RKO (cell line): ENCODE measurements at places on chromosomes 4 and X.

DNA sequence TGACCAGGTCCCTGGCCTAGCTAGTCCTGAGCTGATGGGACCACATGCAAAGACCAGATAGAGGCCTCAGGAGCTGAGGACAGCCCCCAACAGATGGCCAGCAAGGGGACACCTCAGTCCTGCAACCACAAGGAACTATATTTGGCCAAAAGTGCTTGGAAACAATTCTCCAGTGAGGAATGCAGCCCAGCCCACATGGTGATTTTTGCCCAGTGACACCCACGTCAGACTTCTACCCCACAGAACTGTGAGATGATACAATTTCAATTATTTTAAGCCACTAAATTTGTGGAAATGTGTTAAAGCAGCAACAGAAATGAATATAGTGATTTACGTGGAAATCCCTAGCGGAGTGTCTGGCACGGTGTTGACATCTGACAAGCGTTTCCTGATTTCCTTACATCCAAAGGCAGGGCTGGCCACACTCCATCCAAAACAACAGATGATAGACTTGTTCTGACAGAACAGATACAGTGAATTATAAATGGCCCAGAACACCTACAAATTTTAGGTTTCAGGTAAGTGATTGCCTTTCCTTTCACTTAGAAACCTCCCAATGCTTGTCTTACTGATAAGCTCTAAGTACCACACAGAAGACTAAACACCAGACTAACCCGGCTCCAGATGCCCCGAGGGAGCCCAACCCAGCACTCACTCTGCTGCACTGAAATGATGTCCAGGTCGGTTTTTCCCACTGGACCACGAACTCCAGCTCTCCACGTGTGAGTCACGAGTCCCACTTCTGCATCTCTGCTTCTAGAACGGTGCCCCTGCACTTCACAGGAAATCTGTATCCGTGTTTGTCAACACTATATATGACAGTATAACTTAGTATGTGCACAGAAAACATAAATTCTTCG is 5.8 kb downstream of the AFAP1 start:
- no peak for DNase-seq

DNA sequence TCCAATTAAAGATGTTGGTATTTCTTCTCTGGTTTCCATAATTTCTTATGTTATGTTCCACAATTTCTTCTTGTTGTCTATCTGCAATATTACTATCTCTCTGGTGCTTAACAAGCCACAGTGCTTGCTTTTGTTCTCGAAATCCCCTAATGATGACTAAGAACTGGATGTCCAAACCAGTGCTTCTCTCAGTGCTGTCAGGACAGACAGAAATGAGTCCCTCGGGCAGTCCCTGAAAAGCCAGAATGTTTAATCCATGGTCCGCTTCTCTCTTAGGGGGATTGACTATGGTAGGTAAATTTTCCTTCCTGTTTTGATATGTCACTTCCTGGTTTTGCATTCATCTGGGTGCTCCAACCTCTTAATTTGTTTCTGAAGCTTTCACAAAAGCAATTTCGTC is 321.6 kb upstream of the PCDH10 start:
- no peak for DNase-seq

DNA sequence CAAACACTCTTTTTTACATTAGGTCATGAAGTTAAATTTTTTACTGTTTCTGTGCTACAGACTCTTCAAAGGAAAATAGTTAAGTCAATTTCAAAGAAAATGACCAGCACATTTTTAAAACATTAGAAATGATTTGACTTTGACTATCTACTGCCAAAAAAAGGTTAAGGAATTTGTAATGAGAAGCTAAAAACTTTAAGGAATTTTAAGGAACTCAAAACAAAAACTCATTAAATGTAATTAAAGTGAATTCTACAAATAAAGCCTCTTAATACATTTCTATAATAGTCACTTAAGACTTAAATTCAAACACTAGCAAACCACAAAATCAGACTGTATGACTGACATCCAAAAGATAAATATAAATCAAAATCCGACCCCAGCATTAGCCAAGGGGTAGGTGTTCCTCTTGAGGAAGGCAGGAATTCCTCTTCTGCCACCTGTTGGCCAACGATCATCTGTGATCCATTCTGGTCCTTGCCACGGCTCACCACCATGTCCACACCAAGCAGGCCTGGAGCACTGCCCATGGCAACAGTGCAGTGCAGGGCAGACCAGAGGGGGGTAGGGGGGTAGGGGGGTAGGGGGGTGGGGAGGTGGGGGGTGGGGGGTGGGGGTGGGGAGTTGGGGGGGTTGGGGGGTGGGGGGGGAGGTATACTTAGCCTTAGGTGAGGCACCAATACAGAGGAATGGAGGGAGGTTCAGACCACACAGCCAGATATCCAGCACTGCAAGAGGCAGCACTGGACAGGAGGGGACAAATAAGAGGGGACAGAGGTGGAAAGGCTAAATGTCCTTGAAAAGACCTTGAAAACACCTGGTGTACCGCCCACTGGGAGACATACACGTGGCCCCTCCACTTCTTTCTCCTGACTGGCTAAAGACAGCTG is 287.4 kb downstream of the CHIC1 start:
- peak; percentile 72 for DNase-seq

- DNase-seq, result no peak
These were observed 34.3 kb downstream of the ATP10D start for GRCh38 chr4:47519239-47519883.

- peak; percentile 77 for DNase-seq
These were observed 145.5 kb downstream of the NWD2 start for GRCh38 chr4:37389967-37390580.

GRCh38 chr4:138632856-138633579 is 382.6 kb upstream of the NOCT start:
- peak; percentile 55 for DNase-seq

DNA sequence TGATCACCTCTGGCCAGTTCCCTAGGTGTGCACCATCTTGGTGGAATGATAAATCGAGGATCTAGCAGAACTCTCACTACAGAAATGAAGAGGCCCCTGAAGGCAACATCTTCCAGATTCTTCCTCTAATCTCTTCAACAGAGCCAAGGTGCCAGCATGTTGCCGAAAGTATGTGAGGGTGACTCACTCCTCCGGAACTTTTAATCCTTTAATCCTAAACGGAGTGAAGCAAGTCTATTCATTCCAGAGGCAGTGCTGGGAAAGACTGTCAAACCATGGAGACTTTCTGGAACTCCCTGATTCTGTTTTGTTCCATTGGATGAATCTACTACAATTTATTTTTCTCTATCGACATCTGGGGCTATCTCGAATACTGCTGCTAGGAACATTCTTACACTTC is 68.7 kb downstream of the SUPT20HL2 start:
- peak; percentile 64 for DNase-seq

GRCh38 chr4:113783701-113784100 is 22.2 kb upstream of the CAMK2D start:
- DNase-seq, result no peak

- DNase-seq, result no peak
These were observed 2.8 kb upstream of the TIFA start for GRCh38 chr4:112288455-112288854.

DNA sequence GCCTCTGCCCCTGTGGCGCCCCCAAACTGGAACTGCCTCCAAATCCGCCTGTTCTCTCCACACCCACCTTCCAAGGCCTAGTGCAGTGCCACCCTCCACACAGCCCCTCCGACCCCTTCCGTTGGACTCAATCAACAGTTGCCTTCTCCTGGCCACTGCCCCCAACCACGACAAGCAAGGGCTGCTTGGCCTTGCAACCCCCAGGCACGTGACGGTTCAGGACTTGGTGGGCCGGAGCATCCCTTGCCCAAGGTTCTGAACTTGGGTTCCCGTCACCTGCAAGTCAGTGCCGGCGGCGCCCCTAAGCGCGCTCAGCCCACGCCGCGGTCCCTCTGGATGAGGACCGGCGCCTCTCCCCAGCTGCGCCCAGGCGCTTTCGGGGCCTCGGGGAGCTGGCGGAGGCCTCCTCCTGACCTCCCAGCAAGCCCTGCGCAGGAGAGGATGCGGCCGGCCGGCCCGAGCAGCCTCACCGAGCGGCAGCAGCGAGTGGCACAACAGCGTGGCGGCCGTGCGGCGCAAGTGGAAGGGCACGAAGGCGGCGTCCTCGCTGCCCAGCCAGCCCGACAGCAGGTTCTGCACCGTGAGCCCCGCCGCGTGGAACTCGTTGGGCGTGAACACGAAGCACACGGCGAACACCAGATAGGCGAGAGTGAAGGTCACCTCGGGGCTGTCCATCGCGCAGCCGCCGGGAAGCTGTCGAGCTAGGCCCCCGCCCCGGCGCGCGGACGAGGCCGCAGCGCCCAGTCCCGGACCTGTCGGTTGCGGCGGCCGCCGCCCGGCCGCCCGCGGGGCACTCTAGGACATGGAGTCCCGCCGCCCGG is 750 bp downstream of the TMEM129 start:
- DNase-seq, result peak; percentile 60

DNA sequence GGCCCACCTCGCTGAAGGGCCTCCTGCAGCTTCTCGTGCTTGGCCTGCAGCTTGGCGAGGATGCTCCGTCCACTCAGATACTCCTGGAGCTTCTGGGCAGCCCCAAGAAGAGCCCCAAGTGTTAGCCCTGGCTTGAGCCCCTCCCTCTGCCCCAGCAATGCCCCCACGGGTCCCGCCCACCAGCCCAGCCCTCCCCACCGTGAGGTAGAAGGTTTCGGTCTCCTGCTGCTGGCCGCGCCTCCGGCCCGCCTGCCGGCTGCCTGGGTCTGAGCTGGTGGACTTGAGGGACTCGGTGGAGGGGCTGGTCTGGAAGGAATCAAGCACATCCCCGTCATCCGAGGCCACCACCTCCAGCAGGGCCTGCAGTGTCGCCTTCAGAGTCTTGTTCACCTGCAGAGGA is 8.7 kb downstream of the AVPR2 start:
- no peak for DNase-seq

GRCh38 chr4:1171311-1172227 is 814 bp downstream of the SPON2 start:
- DNase-seq, result no peak

DNA sequence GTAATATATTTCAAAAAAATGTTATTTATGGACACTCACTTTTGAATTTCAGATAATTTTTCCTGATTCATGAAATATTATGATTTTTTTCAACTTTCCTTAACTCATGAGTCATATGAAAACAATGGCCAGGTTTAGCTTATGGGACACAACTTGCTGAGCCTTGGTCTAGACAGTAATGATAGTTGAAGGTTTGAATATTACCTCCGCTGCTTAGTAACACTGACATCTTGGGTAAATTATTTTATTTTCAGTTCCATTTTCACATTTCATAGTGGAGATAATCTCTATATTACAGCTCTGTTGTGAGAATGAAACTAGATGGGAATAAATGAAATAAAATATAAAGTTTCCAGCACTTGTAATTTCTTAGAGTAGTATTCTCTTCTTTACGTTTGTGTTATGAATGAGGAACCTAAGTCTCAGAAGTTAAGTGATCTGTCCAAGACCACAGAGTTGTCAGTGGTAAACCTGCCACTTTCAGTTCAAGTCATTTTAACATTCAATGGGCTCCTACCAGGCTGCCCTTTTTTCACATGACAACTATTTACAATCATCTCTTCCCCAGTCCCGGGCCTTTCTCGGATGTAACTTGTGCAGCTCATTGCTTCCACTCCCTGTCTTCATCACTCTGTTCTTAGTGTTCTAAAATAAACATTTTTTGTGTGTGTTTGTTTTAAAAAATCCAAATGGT is 46.8 kb upstream of the GC start:
- DNase-seq, result no peak

DNA sequence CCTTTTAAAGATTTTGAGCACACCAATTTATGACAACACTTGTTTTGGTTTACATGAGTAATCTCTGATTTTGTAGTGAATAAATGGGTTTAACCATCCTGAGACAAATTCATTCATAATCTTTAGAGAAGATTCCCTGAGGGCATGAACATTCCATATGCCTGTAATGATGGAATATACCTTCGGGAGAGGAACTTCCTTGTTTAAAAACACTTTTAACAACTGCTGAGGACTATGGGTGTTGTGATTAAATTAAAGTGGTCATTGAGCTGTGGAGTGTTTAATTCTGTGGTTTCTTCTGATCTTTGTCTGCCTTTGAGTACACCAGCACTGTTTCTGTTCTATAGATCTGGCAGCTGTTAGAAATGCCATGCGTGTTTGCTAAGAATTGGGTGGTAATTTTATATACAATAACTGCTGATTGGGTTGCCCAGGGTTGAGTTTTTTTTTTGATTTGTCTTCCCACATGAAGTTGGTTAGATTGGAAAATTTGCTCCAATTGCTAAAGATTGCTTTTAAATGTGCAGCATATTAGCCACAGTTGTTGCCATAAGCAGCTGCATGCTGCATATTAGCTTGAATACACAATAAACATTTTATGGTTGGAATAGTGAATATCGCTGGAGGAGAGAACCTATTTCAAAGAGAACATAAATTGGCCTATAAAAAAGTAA is 86.8 kb downstream of the DCLK2 start:
- DNase-seq, result no peak

DNA sequence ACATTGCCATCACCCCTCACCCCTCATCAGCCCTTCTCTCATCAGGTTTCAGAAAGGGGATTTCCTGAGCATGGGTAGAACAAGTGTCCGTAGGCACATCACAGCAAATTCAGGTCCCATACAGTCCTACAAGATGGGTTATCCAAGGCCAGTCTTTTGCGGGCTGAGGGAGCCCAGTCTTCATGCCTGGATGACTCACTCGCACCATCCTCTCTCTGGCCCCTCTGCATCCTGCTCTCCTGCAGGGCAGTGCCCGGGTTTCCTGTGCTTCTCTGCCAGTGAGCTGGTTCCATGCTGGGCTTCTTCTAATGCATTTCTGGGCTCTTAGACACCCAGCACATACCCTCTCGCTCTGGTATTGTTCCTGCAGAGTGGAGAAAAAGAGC is 7.3 kb upstream of the INTS6L start:
- no peak for DNase-seq

DNA sequence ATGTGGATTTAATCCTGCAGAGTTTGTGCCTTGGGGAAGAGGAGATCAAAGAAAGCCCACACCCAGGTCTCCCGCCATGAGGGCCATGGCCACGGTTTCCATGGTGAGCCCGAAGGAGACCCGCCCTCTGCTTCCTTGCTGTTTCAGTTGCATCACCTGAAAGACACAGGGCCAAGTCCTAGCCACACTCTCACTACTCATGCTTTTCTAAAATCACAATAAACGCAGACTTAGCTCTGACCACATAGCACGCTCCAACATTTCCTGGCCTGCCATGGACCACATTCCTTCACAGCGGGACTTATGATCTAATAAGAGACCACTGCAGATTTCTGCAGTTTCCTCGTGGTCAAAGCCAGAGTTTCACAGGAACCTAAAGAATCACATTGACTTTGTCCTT is 426.0 kb upstream of the NR3C2 start:
- DNase-seq, result no peak

DNA sequence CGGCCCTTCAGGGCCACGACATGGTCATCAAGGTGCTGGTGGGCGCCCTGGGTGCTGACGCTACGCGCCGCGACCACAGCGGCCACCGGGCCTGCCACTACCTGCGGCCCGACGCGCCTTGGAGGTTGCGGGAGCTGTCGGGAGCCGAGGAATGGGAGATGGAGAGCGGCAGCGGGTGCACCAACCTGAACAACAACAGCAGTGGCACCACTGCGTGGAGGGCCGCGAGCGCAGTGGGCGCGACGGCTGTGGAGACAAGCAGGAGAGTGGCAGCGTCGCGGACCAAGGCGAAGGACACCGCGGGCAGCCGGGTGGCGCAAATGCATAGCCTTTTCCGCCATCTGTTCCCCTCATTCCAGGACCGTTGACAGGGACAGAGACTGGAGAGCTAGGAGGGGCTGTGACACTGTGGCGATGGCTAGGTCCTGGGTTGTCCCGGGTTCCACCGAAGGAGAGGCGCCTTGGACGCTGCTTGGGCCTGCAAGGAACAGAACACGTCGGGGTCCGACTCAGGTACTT is 919 bp downstream of the SOWAHD start:
- no peak for DNase-seq

- no peak for DNase-seq
These were observed 26.8 kb downstream of the SH3TC1 start for GRCh38 chr4:8225706-8226443.
